ENCODE measurements at places on chromosomes 2 and 18.

- no peak for DNase-seq
These were observed 136.5 kb downstream of the TXNL1 start for GRCh38 chr18:56501896-56502295.

DNA sequence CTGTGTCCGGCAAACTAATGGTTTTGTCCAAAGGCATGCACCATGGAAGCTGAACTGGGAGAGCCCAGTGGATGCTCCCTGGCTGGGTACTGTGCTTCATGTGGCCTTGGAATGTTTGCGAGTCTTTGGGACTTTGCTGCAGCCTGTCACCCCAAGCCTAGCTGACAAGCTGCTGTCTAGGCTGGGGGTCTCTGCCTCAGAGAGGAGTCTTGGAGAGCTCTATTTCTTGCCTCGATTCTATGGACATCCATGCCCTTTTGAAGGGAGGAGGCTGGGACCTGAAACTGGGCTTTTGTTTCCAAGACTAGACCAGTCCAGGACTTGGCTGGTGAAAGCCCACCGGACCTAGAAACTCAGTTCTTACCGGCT, 1.7 kb downstream of the MARS2 start:
- DNase-seq: no peak

GRCh38 chr2:219803294-219803693, 175.9 kb downstream of the SLC4A3 start:
- no peak for DNase-seq

- no peak for DNase-seq
These were observed 834.5 kb upstream of the SALL3 start for GRCh38 chr18:78145096-78145495.

GRCh38 chr18:59063300-59063906, 76.3 kb upstream of the SEC11C start:
- no peak for DNase-seq

DNA sequence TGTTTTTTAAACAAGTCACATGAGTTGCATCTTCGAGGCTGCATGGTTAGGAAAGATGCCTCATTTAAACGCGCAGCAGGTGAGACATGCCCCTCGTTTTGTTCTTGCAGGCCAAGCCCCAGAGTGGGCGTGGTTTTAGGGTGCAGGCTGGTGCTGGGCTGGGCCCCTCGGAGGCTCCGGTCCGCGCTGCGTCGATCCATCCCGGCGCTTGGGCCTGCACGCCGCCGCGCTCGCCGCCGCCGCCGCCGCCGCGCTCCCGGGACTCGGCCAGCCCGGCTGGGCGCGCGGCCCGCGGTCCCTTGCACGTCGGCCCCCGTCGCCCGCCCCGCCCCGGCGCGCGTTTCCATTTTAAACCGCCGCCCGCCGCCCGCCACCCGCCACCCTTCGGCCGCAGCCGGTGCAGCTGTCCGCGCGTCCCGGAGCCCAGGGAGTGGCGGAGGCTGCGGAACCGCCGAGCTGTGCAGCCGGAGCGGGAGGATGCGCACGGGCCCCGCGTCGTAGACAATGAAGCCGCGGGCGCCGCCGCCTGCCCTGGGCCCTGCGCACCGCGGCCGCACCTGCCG, 175.5 kb downstream of the AGAP1 start:
- DNase-seq: peak; percentile 47

DNA sequence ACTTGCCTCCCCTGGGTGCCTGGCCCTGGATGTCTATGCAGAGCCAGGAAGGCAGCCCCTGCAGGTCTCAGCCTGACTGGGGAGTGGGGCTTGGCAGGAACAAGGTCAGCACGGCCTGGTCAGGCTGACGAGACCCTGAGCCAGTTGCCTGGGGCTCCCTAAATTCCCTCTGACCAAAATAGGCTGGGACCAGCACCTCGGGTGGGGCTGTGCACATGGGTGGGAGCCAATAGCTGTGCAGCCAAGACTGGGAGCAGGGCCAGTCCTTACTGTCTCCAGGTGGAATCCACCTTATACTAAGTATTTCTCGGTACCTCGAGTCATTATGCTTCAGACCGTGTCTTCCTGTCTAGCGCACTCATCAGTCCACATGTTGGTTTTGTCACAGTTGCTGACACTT, 11.4 kb upstream of the IL1R2 start:
- DNase-seq: no peak

GRCh38 chr18:49486606-49486952, 455 bp downstream of the C18orf32 start:
- no peak for DNase-seq

DNA sequence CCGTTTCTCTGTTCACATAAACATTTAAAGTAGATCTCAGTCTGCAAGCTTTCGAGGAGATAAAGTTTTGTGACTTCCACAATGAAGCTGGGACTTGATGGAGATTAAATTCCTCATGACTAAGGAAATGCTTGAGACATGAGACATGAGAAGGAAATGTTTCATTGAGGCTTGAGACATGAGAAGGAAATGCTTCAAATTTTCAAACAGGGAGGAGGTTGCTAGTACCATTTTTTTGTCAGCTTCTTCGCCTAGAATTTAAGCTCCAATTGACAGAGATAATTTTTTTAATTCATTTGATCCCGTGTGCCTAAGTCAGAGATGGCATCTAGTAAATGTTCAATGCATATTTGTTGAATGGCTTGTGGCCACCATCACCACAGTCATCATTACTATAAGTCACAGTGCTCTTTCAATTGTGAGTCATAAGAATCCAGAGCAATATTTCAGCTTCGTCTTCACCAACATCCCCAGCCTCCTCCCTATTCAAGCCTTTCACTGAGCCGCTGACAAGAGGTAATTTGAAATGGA, 543 bp upstream of the MARCHF4 start:
- DNase-seq: no peak

DNA sequence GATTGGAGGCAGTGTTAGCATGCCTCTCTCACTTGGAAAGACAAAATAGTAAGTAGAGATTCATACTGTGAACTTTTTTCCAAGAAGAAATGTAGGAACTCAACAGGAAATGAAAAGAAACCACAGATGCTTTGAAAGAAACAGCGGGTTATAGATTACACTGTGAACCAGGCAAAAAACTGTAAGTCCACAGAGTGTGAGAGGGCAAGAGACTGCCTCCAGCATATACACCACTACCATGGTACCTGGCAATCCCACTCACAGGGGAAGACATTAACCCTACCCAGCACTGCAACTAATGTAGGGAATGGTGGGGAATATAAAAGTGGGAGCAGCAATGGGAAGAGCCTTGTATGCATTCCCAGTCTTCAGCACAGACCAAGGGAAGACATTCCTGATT, 150.6 kb upstream of the GALNT5 start:
- no peak for DNase-seq

- DNase-seq: no peak
These were observed 325.2 kb downstream of the CYP26B1 start for GRCh38 chr2:71822463-71822862.

DNA sequence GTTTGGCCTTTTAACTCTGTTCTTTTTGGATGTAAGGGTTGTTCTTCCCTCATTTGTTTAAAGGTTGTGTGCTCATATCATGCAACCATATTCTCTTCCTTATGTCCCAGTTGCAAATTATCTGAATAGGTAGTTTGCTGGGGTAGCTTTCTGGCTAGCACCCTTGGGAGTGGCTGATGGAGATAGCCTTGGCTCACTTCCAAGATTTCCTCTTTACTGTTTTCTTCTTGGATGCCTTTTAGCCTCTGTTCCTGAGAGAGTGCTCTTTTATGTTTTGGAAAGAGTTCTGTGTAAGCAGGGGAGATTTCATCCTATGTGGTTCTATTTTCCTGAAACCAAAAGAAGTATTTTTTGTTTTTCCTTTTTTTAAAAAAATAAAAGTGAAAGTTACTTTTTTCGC, 25.4 kb downstream of the USP14 start:
- no peak for DNase-seq

DNA sequence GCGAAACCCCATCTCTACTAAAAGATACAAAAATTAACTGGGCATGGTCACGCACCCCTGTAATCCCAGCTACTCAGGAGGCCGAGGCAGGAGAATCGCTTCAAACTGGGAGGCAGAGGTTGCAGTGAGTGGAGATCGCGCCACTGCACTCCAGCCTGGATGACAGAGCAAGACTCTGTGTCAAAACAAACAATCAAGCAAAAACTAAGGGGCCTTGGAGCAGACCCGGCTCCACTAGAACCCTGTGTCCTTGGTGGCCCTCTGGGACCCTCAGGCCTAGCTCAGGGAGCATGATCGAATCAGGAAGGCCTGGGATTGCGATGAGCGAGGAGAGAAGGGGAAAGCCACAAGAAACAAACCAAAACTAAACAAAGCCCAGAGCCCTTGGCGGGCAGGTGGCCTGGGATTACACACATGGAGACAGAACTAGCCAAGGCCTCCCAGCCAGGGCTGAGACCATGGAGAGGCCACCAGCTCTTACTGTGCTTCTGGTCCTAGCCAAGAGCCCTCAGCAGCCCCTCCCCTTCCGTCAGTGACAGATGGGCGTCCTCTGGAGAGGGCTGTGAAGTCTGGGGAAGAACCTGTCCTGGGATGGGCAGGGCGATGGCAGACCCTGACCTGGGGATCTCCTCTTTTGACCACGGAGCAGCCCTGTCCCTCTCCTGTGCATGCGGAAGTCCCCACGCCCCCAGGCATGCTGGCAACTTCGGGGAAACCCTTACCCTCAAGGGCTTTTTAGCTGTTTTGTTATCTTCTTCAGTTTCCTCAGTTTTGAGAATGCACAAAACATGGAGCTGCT, 27.4 kb upstream of the CATIP start:
- DNase-seq: no peak

DNA sequence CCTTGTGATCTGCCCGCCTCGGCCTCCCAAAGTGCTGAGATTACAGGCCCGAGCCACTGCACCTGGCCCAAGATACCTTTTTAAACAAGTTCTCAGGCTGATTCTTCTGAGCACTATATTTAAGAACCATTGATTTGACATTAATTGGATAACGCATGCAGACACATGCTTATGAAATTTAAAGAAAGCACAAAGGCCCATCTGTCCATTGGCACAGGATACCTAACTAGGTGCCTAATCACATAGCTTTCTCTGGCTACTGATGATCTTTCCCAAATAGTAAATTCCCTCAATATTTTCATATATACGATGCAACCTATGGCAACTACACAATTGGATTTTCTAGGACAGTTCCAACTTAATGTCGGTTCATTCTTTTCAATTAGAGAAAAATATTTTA, 62.5 kb upstream of the STAM2 start:
- no peak for DNase-seq

DNA sequence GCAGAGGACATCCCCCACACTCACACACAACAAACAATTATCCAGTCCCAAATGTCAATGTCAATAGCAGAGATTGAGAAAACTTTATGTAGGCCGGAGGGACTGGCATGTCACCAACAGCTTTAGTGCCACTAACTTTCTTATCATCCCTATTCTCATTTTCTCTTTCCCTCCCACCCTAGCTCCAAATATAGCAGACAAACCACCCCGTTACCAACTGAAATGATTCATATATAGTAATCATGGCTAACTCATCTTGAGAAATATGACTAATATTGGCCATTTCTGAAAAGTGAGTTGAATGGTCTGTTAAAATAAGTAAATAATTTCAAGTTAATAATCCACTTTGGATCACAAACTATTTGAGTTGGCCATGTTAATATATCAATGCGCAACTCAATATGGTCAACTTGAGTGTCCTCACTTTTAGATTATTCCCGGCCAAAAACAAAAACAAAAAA, 242.1 kb upstream of the RND3 start:
- DNase-seq: no peak

GRCh38 chr2:43131051-43131889, 95.1 kb downstream of the ZFP36L2 start:
- DNase-seq: no peak

GRCh38 chr2:241776336-241777169, at the start of gene GAL3ST2:
GAL3ST2 (plus strand) TSS chr2:241776822; CDS start chr2:241776956, 134 bp downstream.
- peak; percentile 11 for DNase-seq

DNA sequence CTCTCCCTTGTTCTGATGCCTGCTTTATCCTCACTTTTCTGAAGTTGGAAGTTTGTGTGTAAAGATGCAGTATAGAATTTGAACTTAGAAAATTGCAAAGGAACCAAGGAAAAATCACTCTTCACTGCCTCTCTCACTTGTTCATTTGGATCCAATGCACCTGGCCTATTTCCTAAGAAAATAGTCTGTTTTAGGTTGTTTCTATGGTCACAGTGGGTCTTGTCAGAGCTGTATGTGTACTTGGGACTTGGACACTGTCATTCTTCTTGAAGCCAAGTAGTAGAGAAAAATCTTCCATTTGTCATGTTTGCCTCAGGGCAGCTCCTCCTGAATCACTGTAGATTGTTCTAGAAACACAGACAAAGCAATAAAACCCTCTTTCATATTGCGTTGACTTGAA, 80.3 kb upstream of the SESTD1 start:
- no peak for DNase-seq

DNA sequence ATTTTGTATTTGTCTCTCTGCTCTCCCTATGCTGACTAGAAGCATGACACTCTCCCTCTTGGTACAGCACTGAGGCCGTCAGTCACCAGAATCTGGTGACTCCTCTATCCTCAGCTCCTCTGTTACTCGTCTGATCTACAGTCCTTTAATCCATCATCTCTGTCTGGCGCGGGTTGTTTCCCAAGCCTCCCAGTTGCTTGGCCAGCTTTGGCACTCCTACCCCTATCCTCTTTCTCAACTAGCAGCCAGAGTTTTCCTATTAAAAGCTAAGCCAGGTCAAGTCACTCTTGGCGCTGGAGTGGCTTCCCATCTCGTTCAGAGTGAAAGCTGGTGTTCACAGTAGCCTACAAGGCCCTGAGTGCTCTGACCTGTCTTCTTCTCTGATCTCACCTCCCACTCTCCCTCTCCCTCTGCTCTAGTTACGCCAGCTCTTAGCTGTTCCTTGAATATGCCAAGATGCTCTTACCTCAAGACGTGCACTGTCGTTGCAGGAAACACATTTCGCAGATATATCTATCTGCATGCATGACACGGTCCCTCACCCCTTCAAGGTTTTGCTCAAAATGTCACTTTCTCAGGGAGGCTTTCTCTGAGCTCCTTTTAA, 41.8 kb upstream of the PSME4 start:
- no peak for DNase-seq

DNA sequence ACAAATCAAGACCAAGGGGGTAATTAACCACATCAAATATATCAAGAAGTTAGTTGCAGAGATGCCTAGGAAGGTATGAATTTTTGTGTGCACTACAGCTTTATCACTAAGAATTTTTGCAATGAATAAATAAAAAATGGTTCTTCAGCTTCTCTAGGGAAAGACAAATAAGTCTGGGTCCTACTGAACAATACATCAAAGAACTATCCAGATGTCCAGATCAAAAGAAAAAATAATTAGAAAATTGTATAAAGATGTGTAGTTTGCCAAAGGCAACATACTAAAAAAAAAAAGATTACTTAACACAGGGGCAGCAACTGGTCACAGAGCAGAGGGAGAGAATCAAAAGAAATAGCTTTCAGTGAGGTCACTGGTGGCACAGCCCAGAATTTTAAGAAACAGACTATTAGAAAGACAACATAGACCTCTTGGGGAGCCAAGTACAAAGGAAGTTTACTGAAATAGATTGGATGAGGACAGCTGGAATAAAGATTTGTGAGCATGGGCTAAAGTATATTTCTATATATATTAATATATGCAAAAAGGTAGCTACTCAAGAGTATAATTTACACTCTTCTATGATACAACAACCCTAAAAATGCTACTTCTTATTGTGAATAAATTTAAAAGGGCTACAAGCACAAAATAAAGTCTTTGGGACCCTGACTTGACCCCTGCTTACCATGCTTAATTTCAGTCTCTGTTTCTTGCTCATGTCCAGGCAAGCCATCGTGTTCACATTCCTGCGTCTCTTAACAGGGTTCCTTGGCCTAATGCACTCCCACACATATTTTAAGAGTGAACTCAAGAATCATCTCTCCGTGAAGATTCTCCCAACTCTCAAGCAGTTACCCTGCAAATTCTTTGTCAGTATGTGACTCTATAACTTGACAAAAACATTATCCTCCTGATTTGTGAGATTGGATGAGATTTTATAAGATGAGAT, 99.0 kb upstream of the GRB14 start:
- DNase-seq: no peak

GRCh38 chr2:140667203-140667602, 1463.6 kb downstream of the LRP1B start:
- no peak for DNase-seq

Data from D721Med (cell line).